Stimulated activated CD8-positive, alpha-beta memory T cell treated with anti-CD3 and anti-CD28 coated beads, Interleukin-15, amount 100 ng/mL, for 1 hour (primary cell): ENCODE measurements at places on chromosomes 12 and 14.

DNA sequence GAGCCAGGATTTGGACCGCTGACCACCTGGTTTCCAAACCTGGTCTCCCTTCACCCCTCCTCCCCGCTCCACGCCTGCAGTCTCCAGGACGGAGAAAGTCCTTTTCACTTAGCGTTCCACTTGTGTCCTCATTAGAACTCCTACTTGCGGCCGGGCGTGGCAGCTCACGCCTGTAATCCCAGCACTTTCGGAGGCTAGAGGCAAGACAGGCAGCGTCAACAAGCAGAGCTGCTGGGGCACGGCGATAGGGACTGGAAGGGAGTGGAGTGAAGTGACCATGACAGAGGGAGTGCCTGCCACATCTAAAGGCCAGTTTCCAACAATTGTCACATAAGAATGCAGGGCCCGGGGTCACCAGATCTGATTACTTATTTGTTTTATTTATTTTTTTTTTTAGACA is 132.5 kb upstream of the NCOR2 start:
- no peak for DNase-seq

GRCh38 chr14:20714593-20715250 is 26.2 kb downstream of the ANG start:
- no peak for DNase-seq

- DNase-seq, result no peak
Observed at GRCh38 chr12:8123124-8123912, at the start of gene CLEC4A. Gene CLEC4A (plus strand): TSS chr12:8123617. CDS start chr12:8123879, 262 bp downstream.

DNA sequence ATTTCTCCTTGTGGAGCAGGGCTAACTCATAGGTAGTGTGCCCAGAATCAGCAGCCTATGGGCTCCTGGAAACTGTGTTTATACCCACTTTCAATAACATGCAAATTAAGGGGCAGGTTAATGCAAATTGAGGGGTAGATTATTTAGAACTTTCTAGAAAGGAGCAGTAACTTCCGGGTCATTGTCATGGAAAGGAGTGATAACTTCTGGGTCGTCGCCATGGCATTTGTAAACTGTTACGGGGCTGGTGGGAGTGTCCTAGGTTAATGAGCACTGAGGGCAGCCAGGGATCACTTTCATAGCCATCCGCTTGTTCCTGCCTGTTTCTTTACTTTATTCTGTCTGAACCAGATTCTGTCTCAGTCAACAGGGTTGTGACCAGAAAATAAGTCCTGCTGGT is 143.3 kb upstream of the RFLNA start:
- DNase-seq, result no peak

DNA sequence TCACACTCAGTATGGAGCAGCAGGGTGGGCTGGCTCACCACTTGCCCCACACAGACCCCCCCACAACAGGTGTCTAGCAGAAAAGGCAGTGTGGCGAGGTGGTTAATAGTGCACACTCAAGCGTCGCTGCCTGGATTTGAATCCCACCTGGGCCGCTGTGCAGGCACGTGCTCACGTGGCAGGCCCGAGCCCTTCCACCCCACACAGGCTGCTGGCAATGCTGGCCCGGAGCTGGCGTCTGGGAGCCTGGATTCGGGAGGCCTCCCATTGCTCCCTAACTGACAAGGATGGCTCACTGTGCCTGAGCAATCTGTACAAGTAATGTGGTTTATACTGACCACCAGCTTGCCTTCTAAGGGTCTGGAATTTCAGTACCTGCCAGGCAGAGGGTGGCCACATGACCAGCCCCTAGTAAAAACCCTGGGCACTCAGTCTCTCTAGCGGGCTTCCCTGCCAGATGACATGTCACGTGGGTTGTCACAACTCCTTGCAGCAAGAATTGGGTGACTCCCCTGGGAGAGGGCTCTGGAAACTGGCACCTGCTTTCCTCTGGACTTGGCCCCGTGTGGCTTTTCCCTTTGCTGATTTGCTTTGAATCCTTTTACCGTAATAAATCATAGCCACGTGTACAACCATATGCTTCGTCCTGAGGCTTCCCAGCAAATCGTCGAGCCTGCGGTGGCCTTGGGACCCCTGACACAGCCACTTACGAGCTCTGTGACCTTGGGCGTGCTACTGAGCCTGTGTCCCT is 72.8 kb downstream of the SCARB1 start:
- no peak for DNase-seq

GRCh38 chr12:50203691-50204090 is 36.5 kb upstream of the CERS5 start:
- DNase-seq, result no peak

DNA sequence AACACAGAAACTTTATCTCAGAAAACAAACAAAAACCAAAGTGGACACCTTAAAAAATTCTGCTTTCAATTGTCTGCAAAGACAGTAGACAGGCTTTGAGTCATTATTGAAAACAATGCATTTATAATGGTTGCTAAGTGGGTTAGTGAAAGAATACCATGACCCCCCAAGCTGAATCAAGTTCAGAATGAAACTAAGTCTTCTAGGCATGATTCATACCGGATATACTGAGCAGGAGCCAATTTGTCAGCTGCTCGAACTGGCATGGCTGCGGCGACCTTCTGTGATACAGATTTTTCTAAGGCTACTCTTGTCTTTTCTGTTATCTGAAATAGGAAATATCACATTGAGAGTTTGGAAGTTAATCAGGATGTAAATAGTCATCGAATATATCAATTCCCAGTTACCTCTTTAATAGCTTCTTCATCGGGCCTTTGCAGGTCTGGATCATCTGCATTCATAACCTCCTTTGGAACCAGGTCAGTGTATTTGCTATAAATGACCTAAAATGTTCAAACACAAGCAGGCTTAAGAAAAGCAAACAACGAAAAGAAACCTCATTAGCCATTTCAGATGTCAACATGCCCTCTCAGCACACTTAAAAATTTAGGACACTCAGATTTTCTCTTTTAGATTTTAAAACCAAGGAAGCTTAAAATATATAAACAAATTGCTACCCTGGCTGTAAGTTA is 22.3 kb downstream of the SNW1 start:
- no peak for DNase-seq

- no peak for DNase-seq
Observed at GRCh38 chr12:54981796-54982195, 2.8 kb downstream of the TESPA1 start.

- no peak for DNase-seq
Observed at GRCh38 chr12:77746096-77746495, 84.6 kb upstream of the NAV3 start.

DNA sequence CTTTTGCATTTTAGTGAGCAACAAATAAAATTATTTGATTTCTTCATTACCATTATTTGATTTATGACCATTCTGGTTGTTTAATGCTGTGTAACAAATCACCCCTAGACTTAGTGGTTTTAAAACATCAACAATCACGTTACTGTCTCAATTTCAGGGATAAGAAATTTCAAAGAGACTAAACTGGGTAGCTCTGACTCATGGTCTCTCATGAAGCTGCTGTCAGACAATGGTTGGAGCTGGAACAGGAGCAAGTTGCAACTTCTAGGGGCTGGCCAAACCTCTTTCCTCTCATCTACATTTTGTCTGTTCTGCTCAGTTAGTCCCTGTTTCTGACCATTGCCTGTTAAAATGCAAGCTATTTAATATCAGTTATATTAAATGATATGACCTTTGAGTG is 517.0 kb downstream of the KCNH5 start:
- no peak for DNase-seq

DNA sequence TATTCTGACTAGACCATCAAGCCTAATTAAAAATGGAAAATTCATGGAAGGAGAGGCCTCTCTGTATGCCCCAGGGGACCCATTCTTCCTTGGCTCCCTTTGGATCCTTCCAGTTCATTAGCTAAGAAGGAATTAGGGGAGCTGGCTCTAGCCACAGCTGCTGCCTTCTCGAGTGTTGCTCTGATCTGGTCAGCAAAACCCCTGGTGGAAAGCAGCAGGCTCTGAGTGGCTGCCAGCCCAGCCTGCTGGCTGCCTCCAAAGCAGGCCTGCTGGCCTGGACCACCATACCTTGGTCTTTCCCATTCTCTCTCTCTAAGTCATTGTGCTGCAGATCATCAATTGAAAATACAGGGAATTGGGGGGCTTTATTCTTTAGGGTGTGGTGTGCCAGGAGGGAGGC is 29.0 kb upstream of the AKAP6 start:
- DNase-seq, result no peak

DNA sequence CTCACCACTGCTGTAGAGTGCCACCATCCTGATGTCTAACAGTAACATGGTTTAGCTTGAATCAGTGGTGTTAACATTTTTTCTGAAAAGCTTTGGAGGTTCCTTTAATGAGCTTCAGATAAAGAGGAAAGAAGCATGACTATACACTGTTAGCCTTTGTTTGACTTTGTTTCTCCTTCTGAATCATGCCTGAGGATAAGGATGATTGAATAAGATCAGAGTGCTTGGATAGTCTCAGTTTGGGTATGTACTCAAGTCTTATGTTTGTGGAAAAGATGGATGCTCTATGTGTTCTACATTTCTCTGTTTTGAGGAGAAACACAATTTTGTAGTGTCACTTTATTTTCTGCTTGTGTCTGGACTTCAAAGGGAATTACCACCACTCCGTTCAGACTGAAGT is 42.0 kb downstream of the GPATCH2L start:
- no peak for DNase-seq

DNA sequence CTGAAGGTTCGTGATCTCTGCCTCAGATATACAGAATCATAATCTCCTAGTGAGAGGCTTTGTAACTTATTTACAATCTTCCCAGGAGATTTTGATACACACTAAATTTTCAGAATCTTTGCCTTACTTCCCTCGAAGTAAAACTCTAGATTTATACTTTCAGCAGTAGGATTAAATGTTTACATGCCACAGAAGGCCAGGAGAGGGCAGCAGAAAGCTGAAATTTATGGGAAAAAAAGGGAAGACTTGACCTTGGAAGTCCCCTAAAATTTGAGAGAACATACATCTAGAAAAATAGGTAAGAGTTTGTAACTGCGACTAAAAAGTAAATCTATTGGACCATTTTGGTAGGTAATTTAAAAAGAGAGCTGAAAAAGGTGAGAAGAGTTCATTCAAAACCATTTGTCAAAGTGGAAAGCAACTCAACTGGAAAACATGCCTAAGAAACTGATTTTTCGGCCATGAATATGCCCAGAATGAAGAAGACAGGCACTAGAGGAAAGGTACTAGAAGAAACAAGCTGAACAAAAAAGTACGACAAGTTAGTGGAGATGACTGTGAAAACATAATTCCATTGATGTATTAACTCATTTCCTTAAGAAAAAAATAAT is 242.0 kb upstream of the MDGA2 start:
- DNase-seq, result no peak

DNA sequence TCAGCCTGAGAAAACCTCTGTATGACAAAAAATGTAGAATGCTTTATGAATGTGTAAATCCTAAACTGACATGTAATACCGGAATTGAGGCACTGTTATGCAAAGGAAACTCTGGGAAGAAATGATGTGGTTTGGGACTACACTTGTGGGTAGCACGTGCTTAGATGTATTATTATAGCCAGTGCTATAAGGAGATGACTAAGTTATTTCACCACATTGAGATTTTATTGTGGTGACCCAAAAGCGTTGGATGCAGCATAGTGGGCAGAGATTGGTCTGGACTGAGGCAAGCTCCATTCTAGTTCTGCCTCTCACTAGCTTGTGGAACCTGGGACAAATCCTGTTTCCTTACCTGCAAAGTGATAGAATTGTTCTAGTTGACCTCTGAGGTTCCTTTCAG is 172.2 kb downstream of the SNAPC1 start:
- no peak for DNase-seq

DNA sequence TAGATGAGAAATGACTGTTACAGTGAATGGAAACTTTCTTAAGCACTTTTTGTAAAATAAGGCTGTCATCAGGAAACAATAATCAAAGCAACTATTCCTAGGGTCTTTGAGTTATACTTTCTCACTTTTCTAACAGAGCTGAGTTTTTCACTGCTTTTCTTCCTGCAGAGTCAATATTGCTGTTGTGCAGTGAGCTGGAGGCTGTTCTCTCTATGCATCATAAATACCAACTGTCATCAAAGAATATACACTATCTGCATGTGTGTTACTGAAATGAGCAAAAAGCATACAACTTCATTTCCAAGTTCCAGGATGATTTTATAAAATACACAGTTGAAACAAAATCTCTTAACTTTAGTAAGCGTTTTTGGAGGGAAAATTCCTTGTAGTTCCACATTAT is 110.4 kb upstream of the CPSF6 start:
- DNase-seq, result no peak

DNA sequence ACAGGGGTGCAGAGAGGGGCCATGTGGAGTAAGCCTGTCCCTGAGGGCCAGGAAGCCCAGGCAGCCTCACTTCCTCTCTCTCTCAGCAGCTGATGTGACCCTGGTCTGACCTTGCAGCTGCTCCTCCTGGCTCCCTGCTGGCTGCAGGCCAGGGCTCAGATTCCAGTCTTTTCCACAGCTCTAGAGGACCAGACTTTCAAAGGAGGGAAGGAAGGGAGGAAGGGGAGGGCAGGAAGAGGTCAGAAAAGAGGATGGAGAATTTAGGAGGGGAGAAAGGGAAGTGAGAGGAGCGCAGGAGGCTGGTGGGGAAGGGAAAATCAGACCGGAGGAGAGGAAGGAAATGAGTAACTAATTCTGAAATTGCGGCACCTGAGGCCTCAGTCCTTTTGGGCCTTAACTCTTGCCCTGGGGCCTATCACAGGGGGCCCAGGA is 40.9 kb upstream of the VASH1 start:
- no peak for DNase-seq

- DNase-seq, result no peak
Observed at GRCh38 chr12:10557329-10557728, 51.6 kb downstream of the EIF2S3B start.

DNA sequence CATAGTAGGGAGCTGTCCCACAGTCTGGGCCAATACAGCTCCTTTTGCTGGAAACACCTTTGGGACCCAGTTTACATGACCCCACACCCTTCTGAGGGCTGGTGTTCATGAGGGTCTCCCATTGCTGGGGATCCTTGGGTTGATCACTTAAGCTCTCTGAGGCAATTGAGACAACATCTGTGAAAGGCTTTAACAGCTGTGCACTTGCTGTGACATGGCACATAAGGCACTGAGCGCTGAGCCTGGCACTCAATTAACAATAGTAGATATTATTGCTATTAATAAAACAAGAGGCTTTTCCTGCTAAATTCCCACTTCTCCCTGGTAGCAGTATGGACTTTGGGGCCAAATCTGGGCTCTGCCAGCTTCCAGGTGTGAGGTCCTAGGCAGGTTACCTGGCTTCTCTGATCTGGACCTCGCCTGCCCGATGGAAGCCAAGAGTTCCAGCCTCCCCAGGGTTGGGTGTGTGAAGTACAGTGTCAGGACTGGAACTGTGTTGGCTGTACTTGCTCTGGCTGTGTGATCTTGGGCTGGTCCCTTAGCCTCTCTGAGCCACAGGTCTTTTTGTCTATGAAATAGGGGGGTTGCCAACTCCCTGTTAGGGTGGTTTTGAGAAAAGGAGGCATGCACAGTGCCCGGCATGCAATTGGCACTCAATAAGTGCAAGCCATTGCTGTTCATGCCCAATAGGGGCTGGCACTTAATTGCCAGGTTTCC is 3.1 kb downstream of the SH2B3 start:
- DNase-seq, result no peak

DNA sequence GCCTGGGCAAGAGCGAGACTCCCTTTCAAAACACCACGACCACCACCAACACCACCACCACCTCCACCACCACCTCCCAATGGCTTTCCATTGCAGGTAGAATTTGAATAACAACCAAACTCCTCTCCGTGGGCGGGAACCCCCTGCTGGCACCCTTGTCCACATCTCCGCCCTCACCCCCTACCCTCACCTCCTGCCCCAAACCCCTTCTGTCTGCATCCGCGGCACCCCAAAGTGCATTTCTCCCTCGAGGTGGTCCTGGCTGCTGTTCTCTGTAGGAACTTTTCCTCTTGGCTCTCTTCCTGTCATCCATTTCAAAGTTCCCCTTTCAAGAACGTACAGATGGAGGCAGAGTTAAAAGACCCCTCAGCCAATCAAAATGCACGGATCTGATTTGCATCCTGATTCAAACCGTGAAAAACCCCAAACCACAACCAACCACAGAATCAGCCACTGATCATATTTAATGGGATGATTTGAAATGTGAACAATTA is 3.8 kb downstream of the SDSL start:
- no peak for DNase-seq
